Naive thymus-derived CD8-positive, alpha-beta T cell (primary cell): ENCODE measurements at places on chromosomes 4 and X.

- no peak for DNase-seq
Measured at GRCh38 chr4:136784326-136784725, 748.0 kb downstream of the PCDH18 start.

GRCh38 chr4:36198068-36198808, 46.1 kb downstream of the ARAP2 start:
- no peak for DNase-seq

GRCh38 chr4:78379991-78380729, 171.4 kb upstream of the ANXA3 start:
- no peak for DNase-seq

DNA sequence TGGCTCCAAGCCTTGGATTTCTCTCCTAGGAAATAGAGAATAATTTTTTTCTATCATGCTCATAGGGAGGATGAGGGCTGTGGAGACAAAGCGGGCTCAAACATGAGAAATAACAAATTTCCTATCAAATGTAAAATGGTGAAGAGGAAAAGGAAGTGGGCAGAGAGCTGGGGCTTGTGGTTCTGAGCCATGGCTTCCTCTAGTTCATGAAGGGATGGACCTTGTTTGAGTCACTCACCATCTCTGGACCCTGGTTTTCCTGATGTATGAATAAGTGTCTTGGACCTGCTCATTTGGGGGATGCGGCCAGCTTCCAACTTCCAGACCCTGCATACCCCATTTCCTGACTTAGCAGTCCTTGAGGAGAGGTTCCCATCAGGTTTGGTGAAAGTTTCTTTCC, 63.0 kb downstream of the MSX1 start:
- DNase-seq = no peak

GRCh38 chr4:75542824-75543223, 13.0 kb upstream of the ODAPH start:
- no peak for DNase-seq

GRCh38 chrX:150449313-150449712, 86.2 kb downstream of the MAMLD1 start:
- no peak for DNase-seq

DNA sequence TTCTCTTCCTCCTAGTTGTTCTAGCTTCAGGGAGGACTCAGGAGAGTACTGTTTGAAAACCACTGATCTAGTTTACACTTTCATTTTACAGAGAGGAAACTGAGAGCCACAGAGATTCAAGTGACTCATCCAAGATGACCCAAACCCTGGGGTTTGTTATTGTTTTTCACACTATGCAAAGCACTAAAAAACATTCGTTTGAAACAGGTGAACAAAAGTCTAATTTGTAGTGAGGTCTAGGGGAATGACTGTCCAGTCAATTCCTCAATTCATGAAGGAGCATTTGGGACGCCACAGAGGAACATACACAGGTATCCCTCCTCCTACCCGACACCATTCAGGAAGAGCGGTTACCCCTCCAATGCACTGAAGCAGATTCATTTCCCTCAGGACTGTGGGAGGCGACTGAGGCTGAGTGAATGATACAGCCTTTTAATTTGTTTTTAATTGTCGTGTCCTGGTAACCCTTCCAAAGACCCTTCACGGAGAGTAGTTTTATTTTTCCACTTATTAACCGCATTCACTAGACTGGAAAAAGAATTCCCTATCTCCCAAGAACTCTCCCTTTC, 30.3 kb downstream of the TLR10 start:
- no peak for DNase-seq

GRCh38 chr4:53899586-53900270, 164.7 kb downstream of the CHIC2 start:
- no peak for DNase-seq

DNA sequence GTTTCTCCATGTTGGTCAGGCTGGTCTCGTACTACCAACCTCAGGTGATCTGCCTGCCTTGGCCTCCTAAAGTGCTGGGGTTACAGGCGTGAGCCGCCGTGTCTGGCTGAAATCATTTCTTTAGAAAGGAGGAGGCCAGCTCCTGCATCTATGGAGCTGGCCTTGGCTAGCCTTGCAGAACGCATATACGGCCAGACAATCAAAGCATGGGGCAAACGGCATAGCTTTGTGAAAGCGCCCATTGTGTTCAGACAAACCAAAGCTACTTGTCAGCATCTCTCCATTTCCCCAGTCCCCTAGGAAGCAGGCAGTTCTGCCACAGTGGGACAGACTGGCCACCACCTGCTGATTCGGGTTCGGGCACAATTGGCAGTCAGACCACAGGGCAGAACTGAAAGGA, 48.9 kb upstream of the IQSEC2 start:
- no peak for DNase-seq

- no peak for DNase-seq
Measured at GRCh38 chr4:111761531-111761930, 383.7 kb upstream of the FAM241A start.

DNA sequence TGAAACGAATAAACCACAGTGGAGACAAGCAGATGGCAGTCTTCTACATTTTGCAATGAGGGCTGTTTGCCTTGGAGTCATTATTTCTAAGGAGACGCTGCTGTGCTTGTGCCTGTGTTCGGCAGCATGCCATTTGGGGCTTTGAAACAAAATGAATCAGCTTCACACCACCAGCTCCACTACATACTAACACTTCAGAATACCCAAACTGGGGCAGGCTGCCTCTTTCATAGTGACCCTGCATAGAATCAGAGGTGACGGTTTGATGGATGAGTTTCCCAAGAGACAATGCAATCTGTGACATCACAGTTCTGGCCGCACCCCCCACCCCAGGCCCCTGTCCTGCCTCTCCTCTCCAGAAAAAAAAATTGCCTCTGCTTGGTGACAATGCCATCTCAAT, 57.1 kb upstream of the MID1 start:
- no peak for DNase-seq

GRCh38 chrX:17081968-17082367, 135.5 kb downstream of the REPS2 start:
- DNase-seq = no peak

GRCh38 chr4:99537674-99538073, 26.2 kb downstream of the TRMT10A start:
- DNase-seq = no peak

GRCh38 chrX:133709501-133709900, 275.9 kb downstream of the GPC3 start:
- DNase-seq = no peak

DNA sequence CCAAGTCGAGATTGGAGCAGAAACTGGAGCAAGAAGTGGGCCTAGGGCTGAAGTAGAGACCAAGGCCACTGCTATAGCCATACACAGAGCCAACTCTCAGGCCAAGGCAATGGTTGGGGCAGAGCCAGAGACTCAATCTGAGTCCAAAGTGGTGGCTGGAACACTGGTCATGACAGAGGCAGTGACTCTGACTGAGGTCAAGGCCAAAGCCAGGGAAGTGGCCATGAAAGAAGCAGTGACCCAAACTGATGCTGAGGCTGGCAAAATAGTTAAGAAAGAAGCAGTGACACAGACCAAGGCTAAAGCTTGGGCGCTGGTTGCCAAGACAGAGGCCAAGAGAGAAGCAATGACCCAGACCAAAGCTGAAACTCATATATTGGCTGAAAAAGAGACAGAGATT, 3.5 kb downstream of the ARMCX4 start:
- no peak for DNase-seq

GRCh38 chrX:19866626-19867410, 20.6 kb downstream of the SH3KBP1 start:
- DNase-seq = no peak

GRCh38 chr4:6194458-6195195, 5.7 kb downstream of the JAKMIP1 start:
- DNase-seq = no peak

DNA sequence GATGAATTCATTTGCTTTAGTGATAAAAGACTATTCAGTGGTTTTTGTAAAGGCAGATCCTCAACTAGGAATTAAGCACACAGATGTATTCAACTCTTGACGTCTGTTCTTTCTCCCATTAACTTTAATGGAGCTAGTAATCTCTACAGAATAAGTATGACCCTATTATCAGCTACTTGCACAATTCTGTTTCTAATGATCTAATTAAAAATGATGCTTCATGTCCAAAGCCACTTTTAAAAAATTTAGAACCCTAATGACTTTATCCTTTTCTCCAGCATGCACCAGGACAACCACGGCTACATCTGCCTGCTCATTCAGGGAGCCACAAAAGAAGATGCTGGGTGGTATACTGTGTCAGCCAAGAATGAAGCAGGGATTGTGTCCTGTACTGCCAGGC, 85.4 kb downstream of the CBR4 start:
- no peak for DNase-seq

DNA sequence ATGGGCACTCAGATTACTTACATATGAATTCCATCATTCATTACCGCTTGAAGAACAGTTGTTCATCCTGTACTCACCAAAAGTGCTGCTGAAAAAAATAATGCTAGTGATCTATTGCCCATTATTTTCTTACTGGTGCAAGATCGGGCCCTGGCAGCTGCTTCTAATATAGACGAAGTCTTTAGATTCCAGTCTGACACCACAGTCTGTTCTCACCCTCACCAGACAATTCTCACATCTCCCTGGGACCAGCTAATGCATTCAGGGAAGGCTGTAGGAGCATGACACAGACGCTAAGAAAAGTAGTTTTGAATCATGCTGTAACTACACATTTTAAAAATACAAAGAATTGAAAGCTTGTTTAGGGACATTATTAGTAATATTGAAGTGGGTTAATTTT, 13.8 kb downstream of the GEMIN8 start:
- DNase-seq = no peak

DNA sequence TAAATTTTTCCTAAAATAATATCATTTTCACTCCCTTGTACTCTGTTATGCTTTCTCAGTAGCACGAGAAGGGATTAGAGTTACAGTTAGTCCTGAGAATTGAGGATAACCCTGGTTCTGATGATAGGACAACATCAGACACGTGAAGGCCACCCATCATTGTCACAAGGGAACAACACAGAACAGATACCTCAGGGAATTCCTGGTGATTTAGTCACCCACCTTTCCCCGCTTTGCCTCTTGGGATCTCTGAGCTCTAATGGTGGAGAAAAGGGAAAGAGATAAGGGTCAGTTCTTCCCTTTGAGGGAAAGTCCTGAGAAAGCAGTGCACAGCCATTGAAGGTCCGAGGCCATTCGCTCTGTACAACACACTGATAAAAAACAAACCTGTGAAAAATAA, 112.3 kb upstream of the GALNT7 start:
- no peak for DNase-seq
